ENCODE measurements at places on chromosomes 6 and 20.

GRCh38 chr20:59825944-59826759, 107.3 kb downstream of the SYCP2 start:
- DNase-seq = no peak

- DNase-seq = no peak
These were observed 353.0 kb upstream of the MAP3K7 start for GRCh38 chr6:90939906-90940305.

DNA sequence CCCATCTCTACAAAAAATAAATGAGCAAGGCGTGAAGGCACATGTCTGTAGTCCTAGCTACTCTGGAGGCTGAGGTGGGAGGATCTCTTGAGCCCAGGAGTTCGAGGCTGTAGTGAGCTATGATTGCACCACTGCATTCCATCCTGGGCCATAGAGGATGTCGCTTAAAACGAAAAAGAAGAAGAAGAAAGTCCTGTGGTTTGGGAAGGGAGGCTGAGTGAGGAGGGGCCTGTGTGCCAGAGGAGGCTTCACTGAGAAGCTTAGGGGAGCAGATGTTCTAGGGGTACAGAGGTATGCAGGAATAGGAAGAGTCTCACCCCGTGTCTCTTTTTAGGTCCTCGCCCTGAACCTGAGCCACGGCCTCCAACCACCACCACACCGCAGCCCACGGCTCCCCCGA, 4.2 kb downstream of the MMP9 start:
- DNase-seq = no peak

GRCh38 chr6:87628881-87629280, 38.9 kb downstream of the ORC3 start:
- DNase-seq = peak; percentile 25

DNA sequence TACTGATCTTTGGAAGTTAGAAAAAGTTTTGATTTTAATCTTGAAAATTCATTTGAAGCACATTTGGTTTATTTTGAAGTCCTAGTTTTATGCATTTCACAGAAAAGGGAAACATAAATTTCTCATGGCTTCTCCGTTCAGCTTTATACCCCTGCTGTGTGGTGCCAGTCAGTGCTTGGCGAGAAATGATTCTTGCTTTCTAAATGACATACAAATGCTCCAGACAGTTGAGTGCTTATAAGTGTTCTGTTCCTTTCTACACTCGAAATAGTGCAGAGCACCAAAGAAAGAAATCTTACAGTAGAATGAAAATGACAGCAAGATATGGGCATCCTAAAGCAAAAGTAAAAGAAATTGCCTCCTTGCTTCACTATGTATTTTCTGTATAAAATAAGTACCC, 9.0 kb upstream of the ZNF292 start:
- no peak for DNase-seq

GRCh38 chr6:132820629-132821381, 6.4 kb downstream of the RPS12 start:
- DNase-seq = peak; percentile 44

DNA sequence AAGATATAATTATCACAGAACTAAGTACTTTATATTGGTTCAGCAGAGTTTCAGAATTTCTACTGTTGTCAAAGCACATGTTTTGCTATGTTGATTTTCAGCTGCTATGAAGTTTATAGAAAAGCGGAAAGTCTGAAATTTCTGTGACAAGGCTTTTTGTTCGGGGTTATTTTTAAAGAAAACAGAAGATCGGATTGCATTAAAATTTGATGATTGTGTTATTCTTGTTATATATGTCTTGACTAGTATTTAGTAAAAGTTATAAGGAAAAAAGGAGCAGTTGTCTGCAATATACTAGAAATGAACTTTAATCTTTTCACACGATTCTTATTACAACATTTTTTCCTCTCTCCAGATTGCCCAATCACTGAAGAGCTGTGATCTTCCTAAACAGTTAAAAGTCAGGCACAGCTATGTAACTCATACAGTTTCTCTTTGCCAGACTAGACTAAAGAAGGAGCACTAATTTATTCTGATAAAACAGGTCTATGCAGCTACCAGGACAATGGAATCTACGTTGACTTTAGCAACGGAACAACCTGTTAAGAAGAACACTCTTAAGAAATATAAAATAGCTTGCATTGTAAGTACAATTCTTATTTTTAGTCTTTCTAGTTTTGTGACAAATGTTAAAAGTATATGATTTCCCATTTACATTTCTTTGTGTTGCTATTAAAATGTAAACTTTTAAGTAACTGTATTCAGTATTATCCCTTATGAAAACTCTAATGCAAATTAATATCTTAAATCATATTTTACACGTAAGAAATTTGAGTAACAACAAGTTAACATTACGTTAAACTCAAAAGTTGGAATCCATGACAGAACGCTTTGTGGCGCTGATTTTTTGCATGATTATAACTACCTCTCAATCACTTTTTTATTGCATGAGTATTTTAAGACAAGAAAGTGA, at the start of gene ENPP3:
TSS of gene ENPP3 (plus strand) at position 423 of the 913 bp plus-strand sequence. CDS start at position 506, 83 bp downstream.
- DNase-seq = no peak

DNA sequence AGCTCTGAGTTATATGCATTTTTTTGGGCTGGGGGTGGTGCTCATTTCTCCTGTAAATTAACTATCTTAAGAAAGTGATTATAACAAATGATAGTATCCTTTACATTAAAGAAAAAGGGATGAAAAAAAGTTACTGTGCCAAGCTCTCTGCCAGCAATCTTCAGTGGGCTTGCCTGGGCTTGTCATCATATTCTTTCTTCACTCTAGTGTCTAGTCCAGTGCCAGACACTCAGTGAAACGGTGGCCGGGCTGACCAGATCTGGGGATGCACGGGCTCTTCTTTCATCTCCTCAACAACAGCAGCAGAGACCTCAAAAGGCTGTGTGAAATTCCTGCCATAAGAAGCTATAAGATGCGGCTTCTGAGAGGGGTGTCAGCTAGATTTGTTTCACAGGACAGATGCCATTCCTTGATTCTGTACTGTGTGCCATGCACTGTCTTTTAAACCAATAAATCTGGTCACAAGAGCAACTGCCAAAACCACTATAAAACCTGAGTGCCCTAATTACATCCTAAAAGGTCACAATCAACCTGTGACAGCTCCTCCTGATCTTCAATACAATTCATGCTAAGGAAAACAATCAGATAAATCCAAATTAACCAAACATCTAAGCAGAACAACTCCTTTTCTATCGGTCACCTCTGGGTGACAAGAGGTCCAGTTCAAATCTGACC, 12.1 kb downstream of the EXOC2 start:
- DNase-seq = no peak

DNA sequence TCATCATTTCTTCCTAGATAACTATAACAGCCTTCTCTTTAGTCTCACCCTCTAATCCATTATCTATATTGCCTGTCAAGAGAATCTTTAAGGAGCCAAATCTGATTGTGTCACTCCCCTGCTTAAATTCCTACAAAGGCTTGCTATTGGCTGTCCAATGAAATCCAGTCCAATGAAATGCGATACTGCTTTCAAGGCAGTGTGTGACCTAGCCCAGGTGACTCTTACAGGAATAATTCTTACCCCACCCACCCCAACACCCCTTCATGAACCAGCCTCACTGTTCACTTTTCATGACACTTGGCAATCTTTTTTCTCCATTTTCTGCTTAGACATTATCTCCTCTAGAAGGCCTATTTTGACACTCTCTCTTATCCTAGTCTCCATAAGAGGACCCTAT, 163.3 kb upstream of the MARCKS start:
- no peak for DNase-seq

DNA sequence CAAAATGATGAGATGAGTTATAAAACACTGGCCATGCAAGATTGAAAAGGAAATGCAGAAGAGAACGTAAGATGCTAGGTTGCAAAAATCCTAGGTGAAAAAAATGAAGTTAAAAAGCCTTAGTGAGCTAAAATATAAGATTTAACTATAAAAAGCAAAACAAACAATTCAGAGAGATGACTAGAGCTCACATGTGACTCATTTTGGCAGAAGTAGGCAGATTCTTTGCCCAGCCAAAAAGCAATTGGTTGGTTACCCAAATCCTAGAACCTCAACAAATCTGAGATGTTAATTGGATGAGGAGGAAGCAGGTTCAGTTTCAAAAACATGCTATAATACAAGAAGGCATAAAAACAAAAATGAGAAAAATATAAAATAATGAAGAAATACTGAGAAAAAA, 249.1 kb downstream of the OGFRL1 start:
- peak; percentile 60 for DNase-seq

DNA sequence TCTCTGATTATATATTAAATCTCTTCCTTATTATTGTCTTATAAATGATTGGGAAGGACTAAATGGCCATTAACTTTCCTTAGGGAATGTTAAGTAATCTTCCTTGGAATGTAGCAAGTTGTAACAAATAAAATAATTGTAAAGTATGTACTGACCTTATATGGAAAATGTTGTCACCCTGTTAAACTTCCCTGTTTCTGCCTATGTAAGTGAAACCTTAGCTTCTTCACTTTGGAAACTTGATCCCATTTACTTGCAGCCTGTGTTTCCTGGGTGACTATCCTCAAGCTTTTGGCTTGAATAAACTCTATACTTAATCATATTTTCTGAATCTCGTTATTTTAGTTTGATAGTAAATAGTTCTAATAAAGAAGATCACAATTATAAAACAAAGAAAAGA, 519.5 kb upstream of the PTCHD4 start:
- peak; percentile 2 for DNase-seq

DNA sequence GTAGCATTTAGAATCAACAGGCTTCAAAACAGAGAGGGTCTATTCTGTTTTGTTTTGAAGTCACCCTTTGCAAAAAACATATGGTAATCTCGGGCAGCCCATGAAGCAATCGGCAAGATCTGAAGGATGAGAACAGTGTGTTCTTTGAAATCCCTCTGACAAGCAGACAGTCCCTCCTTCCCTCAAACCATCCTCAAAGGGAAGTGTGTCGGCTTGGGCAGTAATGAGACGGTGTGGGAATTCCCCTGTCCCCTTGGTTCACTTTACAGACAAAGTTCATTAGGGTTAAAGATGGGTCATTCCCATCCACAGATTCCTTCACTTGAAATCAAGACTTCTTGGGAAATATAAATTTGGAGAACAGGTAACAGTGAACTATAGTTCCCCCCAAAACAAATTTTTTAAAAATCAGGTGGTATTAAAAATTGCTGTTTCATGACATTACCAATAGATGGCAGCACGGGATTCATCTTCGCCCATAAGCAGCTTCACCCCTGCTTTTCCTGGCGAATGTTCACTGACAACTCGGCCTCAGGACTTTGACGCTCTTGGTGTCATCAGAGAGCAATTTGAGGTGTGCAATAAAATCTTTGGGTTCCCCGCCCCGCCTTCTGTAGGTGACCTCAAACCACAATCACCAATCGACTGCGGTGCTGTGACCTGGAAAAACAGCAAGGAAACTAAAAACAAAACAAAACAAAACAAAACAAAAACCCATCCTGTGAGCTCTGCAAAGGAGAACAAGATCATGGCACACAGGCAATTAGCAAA, 159.3 kb upstream of the TNFAIP3 start:
- DNase-seq = peak; percentile 80

GRCh38 chr6:90251295-90251992, 45.2 kb downstream of the BACH2 start:
- DNase-seq = no peak

- peak; percentile 68 for DNase-seq
These were observed 28.8 kb downstream of the GCM1 start for GRCh38 chr6:53119772-53120409.

GRCh38 chr6:10613077-10613476, 81.3 kb downstream of the C6orf52 start:
- peak; percentile 25 for DNase-seq

DNA sequence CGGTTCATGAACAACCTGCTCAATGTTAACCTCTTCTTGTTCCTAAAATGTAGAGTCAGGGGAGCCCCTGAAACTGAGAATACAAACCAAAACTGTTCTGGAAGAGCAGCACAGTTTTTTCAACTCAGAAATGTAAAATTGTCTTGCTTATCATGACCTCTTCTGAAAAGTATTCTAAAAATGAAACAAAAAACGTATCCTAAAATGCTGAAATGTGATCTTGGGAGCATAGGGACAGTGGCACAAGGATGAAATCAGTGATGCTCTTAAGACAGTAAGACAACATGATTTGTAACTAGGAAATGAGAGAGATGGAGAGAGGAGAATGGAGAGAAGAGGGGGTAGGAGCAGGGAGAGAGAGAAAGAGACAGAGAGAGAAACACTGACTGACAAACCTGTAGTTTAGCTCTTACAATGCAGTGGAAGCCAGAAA, 27.5 kb downstream of the NCOA7 start:
- peak; percentile 62 for DNase-seq

DNA sequence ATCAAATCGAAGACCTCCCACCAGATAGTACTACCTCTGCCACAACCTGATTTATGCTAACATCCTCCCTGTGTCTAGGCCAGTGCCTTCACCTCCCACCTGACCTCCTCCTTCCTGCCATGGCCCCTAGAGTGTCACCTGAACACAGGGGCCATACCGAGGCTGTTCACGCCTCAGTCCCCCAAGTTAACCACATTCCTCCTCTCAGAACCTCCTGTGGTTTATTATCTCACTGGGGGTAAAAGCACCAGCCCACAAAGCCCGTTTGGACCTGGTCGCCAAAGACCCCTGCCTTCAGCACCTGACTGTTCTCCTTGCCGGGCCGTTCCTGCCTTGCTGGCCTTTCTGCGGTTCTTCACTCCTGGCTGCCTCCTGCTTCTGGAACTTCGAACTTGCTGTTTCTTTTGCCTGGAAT, 13.7 kb downstream of the MAS1 start:
- no peak for DNase-seq

DNA sequence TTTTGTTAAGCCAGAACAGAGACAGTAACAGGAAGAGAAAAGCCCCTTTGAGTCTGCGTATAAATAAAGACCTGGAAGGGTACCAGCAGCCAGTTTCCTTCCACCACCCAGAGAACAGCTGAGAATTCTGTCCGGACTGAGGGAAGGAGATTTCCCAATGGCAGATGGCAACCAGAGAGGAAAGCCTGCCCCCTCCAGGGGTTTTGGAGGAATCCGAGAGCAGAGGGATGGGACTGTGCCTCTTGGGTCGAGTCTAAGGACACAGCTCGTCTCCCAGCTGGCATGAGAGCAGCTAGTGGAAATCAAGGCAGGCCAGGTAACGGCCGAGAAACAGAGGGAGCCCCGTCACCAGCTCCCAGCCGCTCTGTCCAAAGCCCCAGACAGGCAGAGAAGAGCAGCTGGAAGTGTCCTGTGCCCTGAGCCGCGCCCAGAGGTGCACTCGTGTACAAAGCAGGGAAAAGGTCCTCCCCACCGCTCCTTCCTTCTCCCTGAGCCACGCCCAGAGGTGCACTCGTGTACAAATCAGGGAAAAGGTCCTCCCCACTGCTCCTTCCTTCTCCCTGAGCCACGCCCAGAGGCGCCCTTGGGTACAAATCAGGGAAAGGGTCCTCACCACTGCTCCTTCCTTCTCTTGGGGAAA, 134.0 kb upstream of the SNX9 start:
- DNase-seq = peak; percentile 35

- DNase-seq = no peak
These were observed 914 bp upstream of the RANBP9 start for GRCh38 chr6:13712599-13712898.
